ENCODE measurements at places on chromosomes 2 and 18.

- DNase-seq, result no peak
These were observed 235.1 kb upstream of the ZNF804A start for GRCh38 chr2:184363213-184363612.

- no peak for DNase-seq
These were observed 1528.2 kb upstream of the ZEB2 start for GRCh38 chr2:146048141-146048540.

GRCh38 chr2:62145478-62146100 is 50.3 kb upstream of the B3GNT2 start:
- no peak for DNase-seq

DNA sequence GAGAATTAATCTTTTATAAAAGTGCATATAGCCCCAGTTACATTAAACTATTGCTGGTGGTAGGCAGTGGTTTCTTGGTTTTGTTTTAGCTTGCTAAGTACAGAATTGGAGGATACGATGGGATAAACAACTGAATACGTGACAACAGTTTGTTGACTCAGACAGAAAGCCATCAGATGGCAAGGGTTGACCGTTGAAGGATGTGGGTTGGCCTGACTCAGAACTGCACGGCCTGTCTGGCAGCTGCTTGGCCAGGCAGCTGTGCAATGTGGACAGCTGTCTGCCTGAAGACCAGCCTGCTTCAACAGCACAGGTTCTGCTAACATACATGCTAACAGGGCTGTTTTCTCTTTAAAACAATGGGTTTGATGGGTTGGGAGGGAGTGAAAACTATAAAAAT is 46.6 kb downstream of the PRKRA start:
- no peak for DNase-seq

DNA sequence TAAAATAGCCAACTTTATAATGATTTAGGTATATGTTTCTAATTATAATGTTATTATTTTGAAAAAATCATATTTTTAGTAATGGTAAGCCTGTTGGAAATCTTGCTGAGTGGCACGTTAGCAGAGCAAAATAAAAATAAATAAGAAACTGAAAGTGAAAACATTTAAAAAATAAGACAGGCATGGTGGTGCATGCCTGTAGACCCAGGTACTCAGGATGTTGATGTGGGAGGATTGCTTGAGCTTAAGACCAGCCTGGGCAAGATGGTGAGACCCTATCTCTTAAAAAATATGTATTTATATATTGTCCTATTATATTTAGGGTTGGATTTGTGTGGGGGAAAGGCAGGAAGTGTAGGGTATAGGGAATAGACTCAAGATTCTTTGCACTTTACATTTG is 15.8 kb upstream of the ANKRD12 start:
- no peak for DNase-seq

DNA sequence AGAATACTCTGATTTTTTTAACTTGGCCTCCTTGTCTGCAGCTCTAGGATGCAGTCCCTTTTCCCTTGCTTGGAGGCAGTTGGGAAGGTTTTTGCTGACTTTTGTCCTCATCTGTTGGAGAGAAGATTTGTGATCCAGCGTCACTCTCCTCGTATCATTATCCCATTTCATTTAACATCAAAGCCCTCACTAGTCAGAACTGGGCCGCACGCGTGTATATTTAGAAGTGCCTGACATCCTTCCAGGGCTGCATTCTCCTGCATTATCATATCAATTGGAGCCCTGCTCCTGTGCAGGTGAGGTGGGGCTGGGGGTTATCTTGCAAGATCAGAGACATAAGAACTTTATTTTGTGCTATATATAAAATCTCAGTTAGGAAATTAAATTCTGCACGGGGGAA is 435.1 kb upstream of the HS6ST1 start:
- no peak for DNase-seq
